ENCODE measurements at places on chromosomes 1 and 21.

DNA sequence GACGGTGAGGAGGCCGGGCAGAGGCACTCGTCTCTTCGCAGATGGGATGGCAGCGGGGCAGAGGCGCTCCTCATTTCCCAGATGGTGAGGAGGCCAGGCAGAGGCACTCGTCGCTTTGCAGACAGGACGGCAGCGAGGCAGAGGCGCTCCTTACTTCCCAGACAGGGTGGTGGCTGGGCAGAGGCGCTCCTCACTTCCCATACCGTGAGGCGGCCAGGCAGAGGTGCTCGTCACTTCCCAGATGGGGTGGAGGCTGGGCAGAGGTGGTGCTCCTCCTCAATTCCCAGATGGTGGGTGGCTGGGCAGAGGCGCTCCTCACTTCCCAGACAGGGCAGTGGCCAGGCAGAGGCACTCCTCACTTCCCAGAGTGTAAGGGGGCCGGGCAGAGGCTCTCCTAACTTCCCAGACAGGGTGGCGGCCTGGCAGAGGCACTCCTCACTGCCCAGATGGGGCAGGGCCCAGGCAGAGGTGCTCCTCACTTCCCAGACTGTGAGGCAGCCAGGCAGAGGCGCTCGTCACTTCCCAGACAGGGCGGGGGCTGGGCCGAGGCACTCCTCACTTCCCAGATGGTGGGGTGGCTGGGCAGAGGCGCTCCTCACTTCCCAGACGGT lies 9.9 kb downstream of the TCHHL1 start:
- DNase-seq: no peak

DNA sequence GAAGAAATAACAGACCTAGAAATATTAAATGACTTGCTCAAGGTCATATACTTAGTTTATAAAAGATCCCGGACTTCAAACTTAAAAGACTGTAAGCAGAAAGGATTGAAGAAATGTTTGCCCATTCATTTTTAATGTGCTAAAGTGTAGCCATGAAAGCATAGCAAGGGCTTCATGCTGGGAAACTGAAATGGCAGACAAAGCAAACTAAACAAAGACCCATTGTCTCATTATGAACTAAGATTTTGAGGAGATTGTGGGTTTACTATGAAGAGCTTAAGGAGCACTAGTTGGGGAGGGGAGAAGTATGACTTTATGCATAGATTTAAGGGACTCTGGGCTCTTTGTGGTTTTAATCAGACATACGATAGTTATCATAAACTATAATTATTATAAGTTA lies 26.3 kb downstream of the ADAMTS1 start:
- no peak for DNase-seq

GRCh38 chr1:150180474-150180873 lies 30.8 kb downstream of the PLEKHO1 start:
- DNase-seq: no peak

DNA sequence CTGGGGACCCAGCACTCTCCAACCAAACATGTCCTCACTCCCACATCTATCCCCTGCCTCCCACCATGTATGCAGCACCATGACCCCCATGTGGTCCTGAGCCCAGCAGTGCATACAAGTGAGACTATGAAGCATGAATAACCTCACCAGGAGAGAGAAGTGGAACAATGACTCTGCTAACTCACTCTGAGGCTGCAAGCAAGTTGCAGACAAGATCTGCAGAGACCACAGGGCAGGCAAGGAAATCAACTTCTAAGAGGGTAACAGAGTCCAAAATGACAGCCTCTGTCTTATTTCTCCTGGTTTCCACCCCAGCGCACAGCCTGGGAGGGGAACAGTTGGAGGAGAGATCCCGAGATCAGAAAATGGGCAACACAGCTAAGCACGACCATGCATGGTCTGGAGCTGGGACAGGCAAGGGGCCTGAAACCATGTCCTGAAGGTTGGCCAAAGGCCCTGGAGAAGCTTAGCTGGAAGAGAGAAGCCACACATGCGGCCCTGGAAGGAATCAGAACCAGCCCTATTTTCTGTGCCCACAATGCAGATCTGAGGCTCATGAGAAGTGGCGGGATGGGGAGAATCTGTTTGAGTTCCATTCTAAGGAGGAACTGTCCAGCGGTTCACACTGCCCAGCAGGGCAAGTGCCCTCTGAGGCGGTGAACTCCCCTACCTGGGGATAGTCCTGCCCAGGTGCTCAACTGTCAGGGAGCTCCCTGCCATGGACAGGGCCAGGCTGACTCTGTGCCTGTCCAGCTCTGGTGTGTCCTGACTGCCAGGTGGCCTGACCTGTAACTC lies 12.5 kb upstream of the REN start:
- peak; percentile 34 for DNase-seq

GRCh38 chr1:208509072-208509471 lies 264.9 kb upstream of the PLXNA2 start:
- no peak for DNase-seq

GRCh38 chr21:14559102-14559501 lies 13.0 kb upstream of the SAMSN1 start:
- no peak for DNase-seq

DNA sequence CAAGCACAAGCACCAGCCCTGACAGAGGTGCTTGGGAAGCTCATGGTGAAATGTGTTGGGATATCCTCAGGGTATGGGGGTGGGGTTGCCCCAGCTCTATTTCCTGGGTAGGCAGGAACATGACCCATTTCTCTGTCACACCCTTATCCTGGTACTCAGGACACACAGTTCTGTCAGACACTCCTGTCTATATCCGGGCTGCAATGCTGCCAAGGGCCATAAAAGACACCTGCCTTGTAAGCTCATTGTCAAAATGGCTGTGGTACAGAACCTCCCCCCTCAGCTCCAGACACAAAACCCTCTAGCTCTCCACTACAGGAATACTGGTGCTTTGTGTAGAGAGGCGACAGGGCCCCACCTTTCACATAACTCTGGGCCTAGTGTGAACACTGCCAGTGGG lies 636.7 kb downstream of the PLA2G4A start:
- DNase-seq: no peak

DNA sequence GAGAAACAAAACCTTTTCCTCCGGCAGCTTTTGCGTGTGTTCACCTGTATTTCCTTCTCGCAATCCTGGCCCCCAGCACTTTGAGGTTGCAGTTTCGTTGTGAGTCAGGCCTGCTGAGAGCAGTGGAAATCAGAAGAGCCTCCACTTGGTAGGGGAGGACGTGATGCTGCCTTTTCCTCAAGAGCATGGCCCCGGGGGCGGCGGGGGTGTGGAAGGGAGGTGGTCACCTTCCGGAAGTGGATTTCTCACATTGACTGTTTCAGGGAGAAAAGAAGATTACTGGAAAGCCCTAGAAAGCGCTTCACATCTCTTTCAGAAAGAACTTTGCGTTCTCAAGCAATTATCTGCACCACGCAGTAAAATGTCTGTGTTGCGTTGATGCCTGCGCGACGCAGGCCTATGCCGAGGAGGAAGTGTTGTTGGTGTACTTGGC lies 12.2 kb upstream of the IL10 start:
- DNase-seq: no peak

GRCh38 chr1:58755468-58755872 lies 28.4 kb downstream of the JUN start:
- DNase-seq: peak; percentile 64

DNA sequence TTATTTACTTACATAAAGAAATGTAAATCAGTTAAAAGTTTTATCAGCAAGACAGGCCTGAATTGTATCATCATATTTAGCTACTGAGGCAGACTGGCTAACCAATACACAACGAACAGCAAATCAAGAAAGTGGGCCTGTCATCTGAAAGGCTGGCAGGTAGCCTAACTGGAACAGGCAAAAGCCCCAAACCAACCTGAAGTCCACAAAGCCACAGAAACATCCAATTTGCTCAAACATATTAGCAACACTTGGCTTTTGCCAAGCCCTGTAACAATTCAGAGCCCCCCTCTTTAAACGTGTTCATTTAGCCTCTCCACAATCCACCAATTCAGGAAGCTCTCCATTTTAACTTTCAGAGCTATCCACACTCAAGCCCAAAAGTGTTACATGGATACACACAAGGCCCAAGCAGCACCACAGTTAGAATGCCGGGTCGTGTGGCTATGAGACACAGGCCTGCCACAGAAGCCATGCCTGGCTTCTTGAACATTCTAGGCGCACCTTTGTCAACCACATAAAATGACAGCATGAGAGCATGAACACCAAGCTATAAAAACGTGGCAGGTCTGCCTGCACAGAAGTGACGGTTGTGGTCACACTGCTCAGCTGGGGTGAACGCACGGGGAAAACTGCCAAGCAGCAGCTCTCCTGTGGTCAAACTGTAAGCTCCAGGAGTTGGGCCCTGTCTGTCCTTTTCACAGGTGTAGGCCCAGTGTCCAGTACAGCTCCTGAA lies 49.3 kb downstream of the CD34 start:
- no peak for DNase-seq

- no peak for DNase-seq
These were observed 503 bp upstream of the PIGM start for GRCh38 chr1:160032165-160032820.

DNA sequence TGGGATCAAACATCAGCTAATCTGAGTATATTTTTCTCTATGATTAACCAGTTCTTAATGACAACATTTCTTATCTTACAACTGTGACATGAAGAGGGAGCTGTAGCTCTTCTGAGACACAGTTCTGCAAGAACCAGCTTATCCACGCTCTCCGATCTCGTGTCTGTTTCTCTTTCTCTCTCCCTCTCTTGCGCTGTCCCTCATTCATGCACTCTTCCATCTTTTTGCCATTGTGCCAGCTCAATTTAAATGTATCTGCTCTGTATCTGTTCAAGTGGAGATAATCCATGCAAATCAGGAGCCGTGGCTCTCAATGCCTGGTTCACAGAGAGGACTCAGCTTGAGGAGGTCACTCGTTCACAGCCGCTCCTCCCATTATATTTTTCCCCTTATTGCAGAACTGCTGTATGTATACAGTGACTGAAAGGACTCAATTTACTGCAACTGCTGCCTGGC lies 494.7 kb upstream of the ADGRL2 start:
- DNase-seq: no peak

DNA sequence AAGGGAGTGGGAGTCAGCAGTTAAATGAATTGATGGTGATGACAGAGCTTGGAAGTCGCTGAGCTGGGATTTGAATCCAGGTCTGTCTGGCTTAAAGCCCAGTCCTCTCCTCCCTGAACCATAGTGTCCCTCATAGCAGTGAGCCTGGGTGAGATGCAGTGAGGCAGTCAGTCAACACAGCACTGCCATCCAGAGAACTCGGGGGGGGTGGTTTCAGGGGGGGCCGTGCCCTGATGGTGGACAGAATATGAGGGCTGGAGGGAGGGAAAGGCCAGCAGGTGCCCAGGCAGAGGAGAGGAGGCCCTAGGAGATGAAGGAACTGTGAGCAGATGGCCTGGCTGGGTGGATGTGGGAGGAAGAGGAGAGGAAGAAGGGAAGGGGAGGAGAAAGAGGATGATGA lies 405.6 kb downstream of the PTPRU start:
- DNase-seq: no peak

GRCh38 chr21:45513741-45514310 lies 28.4 kb downstream of the SLC19A1 start:
- DNase-seq: no peak

Data from CMK (cell line).